Activated naive CD4-positive, alpha-beta T cell treated with Interleukin-2 at 50 U/mL for 16 hours (primary cell): ENCODE measurements at places on chromosomes 2 and 18.
A peak's percentile ranks its signal among the peaks of the same experiment; 100 is the strongest.

DNA sequence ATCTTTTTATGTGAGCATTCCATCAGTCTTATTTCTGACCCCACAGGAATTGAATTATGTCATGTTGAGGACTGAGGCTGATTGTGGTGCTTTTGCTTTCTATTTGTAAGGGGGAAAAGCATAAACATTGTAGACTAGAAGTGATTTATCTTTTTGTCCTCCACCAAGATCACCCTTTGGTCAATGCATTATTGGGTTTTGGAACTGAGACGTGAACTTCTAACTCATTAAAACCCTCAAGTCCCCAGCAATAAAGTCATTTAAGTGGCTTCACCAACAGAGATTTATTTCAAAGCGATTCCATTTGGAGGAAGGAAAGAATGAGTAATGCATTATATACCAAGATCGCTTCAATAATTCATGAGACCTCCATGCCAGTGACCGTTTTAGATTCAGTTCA lies 75.5 kb upstream of the TXNDC2 start:
- no peak for DNase-seq

DNA sequence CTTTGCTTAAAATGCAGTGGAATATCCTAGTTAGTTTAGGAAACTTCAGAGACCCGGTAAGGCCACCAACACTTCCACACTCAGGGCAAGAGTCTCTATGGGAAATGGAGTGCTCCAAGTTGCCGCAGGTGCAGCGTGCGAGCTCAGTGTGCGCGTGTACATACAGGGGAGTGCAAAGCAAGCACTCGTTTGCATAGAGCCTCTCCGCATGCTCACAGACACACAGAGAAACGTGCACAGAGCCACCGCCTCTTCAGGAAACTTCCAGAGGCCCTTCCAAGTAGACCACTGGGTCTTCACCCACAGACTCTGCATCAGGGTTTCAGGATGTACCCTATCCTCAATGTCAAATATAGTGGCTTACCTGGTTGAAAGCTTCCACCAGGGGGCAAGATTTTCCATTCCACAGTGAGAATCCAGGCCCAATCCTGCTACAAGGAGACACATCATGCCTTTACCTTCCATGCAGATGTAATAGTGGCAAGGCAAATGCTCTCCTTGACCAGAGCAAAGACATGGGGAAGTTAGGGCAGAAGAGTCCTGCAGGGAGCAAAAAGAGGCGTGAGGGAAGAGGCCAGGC lies 513.0 kb upstream of the MYT1L start:
- no peak for DNase-seq

DNA sequence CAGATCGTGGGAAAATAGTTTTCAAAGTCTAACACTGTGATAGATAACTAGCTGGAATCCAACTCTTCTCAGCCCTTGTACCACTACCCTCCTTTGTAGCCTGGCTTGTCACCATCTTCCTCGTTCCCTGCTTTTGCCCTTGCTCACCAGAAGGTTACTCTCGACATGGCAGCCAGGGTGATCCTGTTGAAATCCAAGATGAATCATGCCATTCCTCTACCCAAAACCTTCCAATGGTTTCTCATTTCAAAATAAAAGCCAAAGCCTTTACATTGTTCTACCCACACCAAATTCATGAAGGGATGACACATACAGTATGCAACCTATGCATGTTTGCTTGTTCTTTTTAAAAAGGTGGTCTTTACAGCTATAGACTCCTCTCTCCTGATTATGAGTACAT lies 45.7 kb downstream of the STAT4 start:
- no peak for DNase-seq

DNA sequence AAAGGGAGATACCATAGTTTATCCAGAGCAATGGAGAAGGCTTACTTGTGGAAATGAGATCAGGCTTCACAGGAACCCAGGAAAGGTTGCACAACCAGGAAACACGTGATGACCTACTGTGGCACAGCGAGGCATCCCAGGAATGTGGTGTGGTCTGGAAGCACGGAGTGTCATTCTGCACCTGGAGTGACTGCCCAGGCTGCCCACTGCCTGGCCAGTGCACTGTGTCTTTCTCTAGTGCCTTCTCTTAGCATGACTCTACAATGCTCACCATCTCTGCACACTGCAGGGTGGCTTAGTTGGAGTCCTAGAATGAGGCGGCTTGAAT lies 48.9 kb downstream of the CHST9 start:
- DNase-seq, result no peak

GRCh38 chr2:50624506-50624905 lies 407.4 kb downstream of the NRXN1 start:
- no peak for DNase-seq

DNA sequence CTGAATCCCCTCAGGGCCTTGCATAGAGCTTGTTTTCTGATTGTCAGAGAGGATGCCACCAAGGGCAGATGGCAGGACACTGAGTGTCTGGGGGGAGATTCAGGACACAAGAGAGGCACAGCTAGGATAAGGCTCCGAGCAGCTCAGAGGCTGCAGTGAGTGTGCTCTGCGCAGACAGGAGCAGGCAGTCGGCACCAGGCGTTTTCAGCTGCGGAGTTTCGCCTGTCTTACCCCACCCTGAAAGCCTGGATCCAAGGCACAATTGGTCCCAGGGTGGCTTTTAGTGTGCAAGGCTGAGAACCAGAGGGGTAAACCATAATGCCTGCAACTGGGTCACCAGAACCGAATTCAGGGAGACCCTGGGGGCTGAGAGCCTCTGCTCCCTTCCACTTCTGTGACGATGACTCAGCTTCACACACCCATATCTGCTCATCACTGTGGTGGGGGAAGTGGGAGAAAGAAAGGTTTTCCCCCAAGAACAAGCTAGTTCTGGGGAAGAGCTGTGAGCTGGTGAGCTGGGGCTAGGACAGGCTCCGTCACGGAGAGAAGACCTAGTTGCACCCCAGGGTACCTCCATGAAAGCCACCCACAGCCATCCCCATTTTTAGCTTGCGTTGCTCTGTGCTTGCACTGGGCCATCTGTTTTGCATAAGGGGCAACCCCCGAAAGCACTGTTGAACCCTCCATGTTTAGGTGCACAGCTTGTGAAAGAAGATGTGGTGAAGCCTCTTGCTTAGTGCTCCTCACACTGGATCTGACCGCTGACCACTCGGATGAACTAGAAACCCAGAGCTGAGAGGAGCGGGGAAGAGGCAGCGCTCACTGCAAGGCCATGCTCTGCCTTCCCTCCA lies 173.7 kb downstream of the CELF4 start:
- DNase-seq, result no peak

- peak; percentile 38 for DNase-seq
Measured at GRCh38 chr2:38610851-38611801, 8.4 kb upstream of the HNRNPLL start.

DNA sequence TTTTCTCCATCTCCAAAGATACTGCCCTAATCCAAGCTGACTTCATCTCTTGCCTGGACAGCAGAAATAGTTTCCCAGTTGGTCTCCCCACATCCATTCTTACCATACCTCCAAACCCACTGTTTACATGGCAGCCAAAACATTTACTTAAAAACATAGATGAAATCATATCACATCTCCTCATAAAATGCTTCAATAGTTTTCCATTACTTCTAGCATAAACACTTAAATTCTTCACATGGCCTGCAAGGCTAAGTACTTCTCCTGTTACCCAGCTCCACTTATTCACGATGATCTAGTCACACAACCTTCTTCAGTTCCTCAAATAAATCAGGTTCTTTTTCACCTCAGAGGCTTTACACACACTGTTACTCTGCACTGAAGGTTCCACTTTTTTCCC lies 185.8 kb upstream of the ACVR2A start:
- DNase-seq, result no peak

- DNase-seq, result no peak
Measured at GRCh38 chr2:55877087-55877436, 46.5 kb downstream of the EFEMP1 start.

DNA sequence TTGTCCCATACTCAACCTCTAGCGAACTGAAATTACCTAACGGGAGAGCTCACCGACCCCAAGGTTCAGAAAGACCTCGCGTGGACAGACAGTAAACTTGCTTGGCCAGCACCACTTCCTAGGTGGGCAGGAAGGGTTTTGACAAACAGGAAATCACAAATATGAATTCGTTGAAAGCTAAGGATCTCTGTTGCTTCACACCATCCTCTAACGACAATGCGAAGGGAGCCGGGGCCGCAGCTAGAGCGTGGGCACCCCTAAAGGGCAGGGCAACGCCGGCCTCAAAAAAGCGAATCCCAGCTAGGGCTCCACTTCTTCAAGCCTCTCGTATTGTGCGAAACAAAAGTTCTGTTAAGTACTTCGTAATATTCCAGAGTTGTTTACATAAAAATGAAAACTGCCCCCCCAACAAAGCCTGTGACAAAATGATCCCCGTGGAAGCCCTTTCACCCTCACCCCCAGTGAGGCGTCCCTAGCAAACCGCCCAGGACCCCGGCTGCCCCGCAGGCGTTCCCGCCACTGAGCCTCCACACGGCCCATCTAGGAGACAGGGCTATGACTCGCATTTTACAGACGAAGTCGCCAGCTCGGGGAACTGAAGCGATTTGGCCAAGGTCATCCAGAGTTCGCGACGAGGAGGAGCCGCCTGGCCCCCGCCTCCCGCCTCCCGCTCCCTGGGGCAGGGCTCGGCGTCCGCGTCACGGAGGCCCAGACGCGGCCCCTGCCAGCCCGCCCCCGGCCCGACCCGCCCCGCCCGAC lies 548 bp downstream of the KANSL3 start:
- peak; percentile 88 for DNase-seq
